ENCODE measurements at places on chromosomes 5 and 9.

DNA sequence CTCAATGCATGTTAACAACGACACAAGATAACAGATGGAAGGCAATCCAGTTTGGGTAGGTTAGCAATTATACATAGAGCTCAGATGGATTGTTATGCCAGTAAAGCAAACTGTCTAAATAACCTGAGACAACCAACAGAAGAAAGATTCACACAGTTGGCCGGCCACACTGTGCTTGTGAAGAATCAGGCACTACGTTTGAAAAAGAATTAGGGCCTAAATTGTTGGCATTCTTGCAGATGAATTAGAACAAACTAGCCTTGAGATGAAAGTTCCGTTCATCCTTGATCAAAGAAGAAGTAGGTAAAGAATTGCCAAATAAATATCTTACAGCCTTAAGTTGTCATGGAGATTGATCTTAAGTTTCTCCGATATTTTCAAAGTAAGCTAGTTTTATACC, 210.6 kb downstream of the CDH18 start:
- H3K27me3 ChIP-seq: no peaks in the 10 kb centered on the region
- no peak overlapping the region for H3K27ac ChIP-seq
- H3K36me3 ChIP-seq: no peaks in the 10 kb centered on the region
- H3K4me3 ChIP-seq: no peak overlapping the region

- H3K27ac ChIP-seq: no peak overlapping the region
- peaks cover 3% of the 10 kb centered on the region for H3K4me1 ChIP-seq
Observed at GRCh38 chr5:132222649-132223038, 5.0 kb downstream of the P4HA2 start.

DNA sequence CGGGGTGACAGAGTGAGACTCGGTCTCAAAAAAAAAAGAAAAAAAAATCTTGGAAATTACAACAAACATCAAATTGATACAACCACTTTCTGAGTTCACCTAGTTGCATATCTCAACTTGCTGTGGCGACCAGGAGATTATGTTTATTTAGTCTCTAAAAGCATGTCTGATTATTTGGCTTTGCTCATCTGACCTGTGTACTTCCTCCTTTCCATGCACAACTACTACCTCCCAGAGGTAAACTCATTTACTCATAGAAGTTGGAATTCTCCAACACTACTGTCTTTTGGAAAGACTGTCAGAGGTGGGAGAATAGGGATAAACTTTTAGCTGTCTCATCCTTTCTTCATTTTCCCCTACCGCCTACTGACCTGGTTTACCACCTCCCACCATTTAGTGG, 42.6 kb downstream of the MTMR12 start:
- no peaks in the 10 kb centered on the region for H3K4me1 ChIP-seq
- H3K27ac ChIP-seq: no peak overlapping the region
- H3K4me3 ChIP-seq: no peak overlapping the region
- no peak for DNase-seq
- peaks cover 8% of the 10 kb centered on the region for H3K36me3 ChIP-seq

DNA sequence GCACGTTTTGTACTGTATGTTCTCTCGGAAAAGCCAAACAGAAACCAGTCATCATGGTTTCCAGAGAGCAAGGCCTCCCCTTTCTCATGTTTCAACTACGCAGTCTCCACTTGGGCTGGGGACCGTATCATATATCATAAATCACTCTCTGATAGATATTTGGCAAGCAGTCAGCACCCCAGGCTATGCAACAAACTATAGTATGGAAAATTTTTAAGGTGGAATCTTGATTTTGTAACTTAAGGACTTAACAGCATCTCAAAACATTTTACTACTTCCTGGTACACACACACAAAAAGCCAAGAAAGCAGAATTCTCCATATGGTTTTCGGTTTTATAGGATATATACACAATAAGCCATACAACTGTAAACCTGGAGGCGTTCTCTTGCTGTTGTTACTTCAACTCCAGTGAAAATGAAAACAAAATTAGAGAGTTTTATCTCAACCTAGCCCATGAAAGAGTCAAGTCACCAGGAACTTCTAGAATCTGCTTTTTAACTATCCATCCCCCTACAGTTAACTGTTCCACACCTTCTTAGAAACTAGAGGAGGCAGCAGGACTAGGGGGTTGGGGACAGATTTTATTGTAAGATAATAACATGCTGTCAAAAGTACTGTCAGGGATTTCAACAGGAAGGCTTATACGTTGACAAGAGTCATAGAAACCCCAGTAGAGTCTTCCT, 283.4 kb downstream of the NFIB start:
- no peak overlapping the region for H3K27ac ChIP-seq
- no peak for DNase-seq
- no peaks in the 10 kb centered on the region for H3K36me3 ChIP-seq
- no peaks in the 10 kb centered on the region for H3K27me3 ChIP-seq
- H3K4me1 ChIP-seq: no peaks in the 10 kb centered on the region

DNA sequence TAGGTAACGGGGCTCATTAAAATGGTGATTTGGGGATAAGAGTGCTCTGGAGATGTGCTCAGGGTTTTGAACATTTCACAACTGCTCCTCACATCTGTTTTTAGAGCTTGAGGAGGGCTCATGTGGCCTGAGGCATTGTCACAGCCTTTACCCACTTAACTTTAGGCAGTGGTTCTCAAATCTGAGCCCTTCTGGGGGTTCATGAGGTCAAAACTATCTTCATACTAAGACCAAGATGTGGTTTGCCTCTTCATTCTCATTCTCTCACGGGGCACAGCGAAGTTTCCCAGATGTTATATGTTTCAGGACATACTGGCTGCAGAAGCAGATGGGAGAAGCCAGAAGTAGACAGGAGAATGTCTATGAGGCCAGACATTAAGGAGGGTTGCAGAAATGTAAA, 38.4 kb downstream of the STXBP1 start:
- peaks cover 5% of the 10 kb centered on the region for H3K4me1 ChIP-seq
- H3K36me3 ChIP-seq: no peaks in the 10 kb centered on the region
- no peak overlapping the region for H3K4me3 ChIP-seq

DNA sequence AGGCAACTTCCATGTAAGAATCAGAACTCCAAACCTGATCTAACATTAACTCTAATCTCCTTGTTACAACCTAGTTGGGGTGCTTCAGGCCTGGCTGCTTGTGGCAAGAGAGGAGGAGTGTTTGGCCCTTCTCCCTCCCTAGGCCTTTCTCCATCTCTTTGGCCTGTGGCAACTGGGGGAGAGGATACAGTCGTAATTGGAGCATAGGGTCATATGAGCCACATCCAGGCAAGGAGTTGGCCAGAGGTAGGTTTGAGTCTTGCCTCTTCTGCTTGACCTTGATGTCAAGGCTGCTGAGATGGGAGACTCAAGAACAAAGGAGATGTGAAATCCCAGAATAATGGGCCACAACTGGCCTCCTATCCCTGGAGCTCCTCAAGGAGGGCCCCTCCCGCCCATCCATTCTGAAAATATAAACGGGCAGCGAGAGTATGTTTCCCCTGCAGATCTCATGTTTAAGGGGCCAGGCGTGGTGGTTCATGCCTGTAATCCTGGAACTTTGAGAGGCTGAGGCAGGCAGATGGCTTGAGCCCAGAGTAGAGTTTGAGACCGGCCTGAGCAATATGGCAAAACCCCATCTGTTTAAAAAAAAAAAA, 59.3 kb upstream of the ANGPTL2 start:
- peaks cover 33% of the 10 kb centered on the region for H3K4me1 ChIP-seq
- no peak overlapping the region for H3K4me3 ChIP-seq
- H3K27ac ChIP-seq: no peak overlapping the region
- H3K27me3 ChIP-seq: no peaks in the 10 kb centered on the region
- DNase-seq: no peak
- H3K36me3 ChIP-seq: no peaks in the 10 kb centered on the region

DNA sequence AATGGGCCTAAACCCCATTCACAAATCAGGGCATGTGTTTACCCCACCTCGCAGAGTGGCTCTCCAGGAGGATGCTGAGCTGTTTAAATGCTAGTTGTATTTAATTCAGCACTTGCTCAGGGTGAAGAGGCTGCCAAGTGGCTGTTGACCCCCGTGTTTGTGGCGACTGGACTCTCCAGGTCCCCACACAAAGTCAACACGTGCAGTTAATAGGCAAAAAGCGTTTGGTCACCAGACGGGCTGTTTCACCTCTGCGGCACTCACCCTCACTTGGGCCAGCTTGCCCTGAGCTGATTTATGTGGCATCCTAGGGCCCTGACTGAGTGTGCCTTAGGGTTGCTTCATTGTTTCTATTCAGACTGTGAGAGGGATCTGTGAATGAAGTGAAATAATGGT, 152.3 kb downstream of the GAS1 start:
- H3K36me3 ChIP-seq: no peaks in the 10 kb centered on the region
- DNase-seq: no peak
- no peaks in the 10 kb centered on the region for H3K4me1 ChIP-seq
- H3K27ac ChIP-seq: no peak overlapping the region
- no peaks in the 10 kb centered on the region for H3K27me3 ChIP-seq

- H3K36me3 ChIP-seq: no peaks in the 10 kb centered on the region
- H3K4me3 ChIP-seq: no peak overlapping the region
- DNase-seq: no peak
- no peaks in the 10 kb centered on the region for H3K4me1 ChIP-seq
- no peak overlapping the region for H3K27ac ChIP-seq
- no peaks in the 10 kb centered on the region for H3K27me3 ChIP-seq
Observed at GRCh38 chr9:87307848-87308247, 189.8 kb upstream of the DAPK1 start.

- no peak overlapping the region for H3K27ac ChIP-seq
- DNase-seq: no peak
- H3K4me1 ChIP-seq: no peaks in the 10 kb centered on the region
- H3K27me3 ChIP-seq: no peaks in the 10 kb centered on the region
Observed at GRCh38 chr9:137879566-137880150, 2.1 kb downstream of the CACNA1B start.

GRCh38 chr9:121830441-121831140, 179.2 kb downstream of the DAB2IP start:
- no peaks in the 10 kb centered on the region for H3K27me3 ChIP-seq
- no peak overlapping the region for H3K4me3 ChIP-seq
- no peak for DNase-seq

- no peaks in the 10 kb centered on the region for H3K27me3 ChIP-seq
- H3K4me1 ChIP-seq: peaks cover 3% of the 10 kb centered on the region
- H3K4me3 ChIP-seq: no peak overlapping the region
- H3K36me3 ChIP-seq: no peaks in the 10 kb centered on the region
- DNase-seq: no peak
Observed at GRCh38 chr9:90097237-90097636, 492.4 kb downstream of the GADD45G start.

GRCh38 chr9:99399474-99399873, 177.4 kb downstream of the SEC61B start:
- no peak overlapping the region for H3K4me3 ChIP-seq
- no peaks in the 10 kb centered on the region for H3K4me1 ChIP-seq
- H3K27me3 ChIP-seq: no peaks in the 10 kb centered on the region
- no peaks in the 10 kb centered on the region for H3K36me3 ChIP-seq
- no peak overlapping the region for H3K27ac ChIP-seq
- DNase-seq: no peak

DNA sequence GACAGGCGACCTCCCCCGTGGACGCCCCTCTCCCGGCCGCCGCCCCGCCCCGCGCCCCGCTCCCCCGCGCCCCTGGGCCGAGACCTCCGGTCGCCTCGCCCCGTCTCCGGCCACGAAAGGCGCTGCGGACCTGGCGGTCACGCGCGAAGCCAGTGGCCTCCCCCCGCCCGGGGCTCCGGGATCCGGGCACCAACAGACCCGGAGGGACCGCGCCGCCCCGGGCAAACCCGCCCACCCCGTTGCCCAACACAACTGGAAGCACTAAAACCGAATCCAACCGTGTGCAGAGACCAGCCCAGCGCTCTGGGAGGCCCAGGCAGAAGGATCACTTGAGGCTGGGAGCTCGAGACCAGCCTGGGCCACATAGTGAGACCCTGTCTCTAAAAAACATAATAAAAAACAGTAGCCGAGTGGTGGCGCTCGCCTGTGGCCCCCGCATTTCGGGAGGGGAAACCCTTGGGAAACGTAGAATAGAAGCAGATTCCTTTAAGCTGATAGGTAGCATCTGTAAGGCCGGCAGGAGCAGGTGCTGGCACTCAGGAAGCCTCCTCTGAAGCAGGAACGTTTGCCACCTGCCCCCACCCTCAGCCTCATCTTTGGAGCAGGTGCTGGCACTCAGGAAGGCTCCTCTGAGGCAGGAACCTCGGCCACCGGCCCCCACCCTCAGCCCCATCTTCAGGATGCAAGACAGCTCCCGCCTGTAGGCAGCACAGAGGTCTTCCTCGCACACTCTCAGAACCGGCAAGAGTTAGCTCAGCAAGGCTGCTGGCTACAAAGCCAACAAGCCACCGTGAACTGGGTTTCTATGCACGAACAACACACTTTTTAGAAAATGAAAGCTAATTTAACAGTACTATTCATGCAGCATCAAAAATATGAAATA, 4.6 kb upstream of the SLC9A3 start:
- no peaks in the 10 kb centered on the region for H3K36me3 ChIP-seq
- H3K27me3 ChIP-seq: peaks cover 9% of the 10 kb centered on the region
- no peak overlapping the region for H3K27ac ChIP-seq
- DNase-seq: no peak

- H3K27ac ChIP-seq: no peak overlapping the region
- no peak for DNase-seq
- no peaks in the 10 kb centered on the region for H3K27me3 ChIP-seq
- no peaks in the 10 kb centered on the region for H3K36me3 ChIP-seq
- no peak overlapping the region for H3K4me3 ChIP-seq
Observed at GRCh38 chr9:38024036-38024681, 44.9 kb downstream of the SHB start.

DNA sequence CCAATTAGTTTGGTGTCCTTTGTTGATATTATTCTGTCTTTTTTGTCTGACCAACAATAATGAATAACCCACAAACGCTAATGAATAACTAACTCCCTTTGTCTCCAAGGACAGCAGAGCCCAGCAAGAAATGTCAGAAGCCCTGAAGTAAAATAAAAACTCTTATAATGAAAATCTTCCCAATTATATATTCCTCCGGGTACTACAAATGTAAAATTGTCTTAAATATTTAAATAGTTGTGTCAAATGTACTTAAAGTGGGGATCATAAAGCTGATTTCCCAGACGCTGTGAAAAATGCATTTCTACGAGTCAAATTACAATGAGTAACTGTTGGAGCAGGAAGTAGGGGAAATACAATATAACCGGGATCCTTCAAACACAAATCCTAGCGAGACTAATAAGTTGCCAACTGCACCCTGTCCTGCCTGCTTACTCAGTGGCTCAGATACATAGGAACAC, 22.3 kb downstream of the GLIS3 start:
- no peaks in the 10 kb centered on the region for H3K4me1 ChIP-seq
- no peak for DNase-seq
- H3K27ac ChIP-seq: no peak overlapping the region
- H3K27me3 ChIP-seq: no peaks in the 10 kb centered on the region
- H3K36me3 ChIP-seq: no peaks in the 10 kb centered on the region

GRCh38 chr5:169566202-169566601, 17.4 kb upstream of the SPDL1 start:
- no peak overlapping the region for H3K27ac ChIP-seq
- no peaks in the 10 kb centered on the region for H3K36me3 ChIP-seq
- no peaks in the 10 kb centered on the region for H3K4me1 ChIP-seq
- H3K27me3 ChIP-seq: peaks cover 2% of the 10 kb centered on the region

GRCh38 chr9:114180696-114181606, 25.6 kb downstream of the COL27A1 start:
- H3K27me3 ChIP-seq: no peaks in the 10 kb centered on the region
- H3K4me3 ChIP-seq: no peak overlapping the region
- H3K4me1 ChIP-seq: no peaks in the 10 kb centered on the region
- no peak for DNase-seq
- H3K36me3 ChIP-seq: no peaks in the 10 kb centered on the region

- no peak for DNase-seq
- H3K4me1 ChIP-seq: peaks cover 10% of the 10 kb centered on the region
- no peaks in the 10 kb centered on the region for H3K36me3 ChIP-seq
- peak overlapping the region; percentile 83 for H3K27ac ChIP-seq
- H3K27me3 ChIP-seq: no peaks in the 10 kb centered on the region
Observed at GRCh38 chr9:37801959-37802711, 1.5 kb downstream of the DCAF10 start.
